ENCODE measurements at places on chromosomes 5 and 9.

DNA sequence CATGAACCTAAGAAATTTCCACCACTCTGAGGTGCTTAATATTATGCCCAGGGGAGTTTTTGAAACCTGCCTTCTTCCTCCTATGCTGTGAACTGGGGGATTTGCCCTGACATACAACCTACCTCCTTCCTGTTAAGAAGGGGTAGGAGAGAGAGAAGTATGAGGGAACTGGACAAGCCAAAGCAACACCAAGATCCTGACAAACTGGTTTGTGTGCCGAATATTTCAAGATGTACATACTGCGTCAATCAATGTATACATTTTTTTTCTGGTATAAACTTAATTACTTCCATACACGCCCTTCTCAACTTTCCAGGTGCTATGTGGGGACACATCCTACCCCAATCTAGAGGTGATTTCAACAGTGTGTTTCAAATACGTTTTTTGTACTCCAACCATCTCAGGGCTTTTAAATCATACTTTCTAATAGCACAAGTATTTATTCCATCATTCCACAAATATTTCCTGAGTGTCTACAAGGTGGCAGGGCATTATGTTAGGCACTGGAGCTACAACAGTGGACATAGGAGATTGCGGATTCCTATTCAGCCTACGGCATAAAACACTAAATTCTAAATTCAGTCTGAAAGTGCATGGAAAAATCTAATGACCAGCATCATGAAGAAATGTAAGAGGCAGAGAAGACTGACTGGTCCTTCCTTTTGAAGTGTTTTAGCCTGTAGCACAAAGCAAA is 70.1 kb upstream of the IFNK start:
- no peak for DNase-seq

DNA sequence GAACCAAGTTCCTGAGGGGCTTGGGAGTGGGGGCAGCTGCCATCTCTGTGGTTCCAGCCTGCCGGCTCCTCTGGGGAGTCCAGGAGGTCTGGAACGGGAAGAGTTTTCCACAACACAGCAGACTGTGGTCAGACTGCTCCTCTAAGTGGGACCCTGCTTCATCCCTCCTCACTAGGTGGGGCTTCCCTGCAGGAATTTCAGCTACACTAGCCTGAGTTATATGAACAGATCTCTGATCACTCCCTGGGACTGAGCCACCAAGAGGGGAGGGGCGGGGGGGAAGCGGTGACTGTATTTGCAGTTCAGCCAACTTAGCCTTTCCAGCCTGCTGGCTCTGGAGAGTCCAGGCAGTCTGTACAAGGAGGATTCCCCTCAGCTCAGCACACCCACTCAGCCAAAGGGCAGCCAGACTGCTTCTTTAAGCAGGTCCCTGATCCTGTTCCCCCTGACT is 19.4 kb downstream of the DTWD2 start:
- DNase-seq = no peak

DNA sequence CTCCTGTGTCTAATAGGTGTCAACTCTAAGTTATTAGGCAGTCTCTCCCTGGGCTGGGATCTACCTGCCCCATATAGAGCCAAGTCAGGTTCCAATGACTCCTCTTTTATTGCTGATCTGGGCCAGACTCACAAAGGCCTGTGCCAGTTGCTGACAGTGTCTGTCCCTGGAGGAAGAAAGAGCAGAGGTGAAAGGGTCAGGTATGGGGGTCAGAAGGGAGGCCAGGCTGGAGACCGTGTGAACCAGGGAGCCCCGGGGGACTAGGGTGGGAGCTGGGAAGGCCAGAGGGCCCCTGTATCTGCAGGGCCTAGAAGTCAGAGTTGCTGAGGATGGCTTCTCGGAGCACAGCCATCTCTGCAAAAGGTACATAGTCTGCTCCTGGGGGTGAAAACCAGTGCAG is 3.5 kb upstream of the HINT2 start:
- no peak for DNase-seq

DNA sequence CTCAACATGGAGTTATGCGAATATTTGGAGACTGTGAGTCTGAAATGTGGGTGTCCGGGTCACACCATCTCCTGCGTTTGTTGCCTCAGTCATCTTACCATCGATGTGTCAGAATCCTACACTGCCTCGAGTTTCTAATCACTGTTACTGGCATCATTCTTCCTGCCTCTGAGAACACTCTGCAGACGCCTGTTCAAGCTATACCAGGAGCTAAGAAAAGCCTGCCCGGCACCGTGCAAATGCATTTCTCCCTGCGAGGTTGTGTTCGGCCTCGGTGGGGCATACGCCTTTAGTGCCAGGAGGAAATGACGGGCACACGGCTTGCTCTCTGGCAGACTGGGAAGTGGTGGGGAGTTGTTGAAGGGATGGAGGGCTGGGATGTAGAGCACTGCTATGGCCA is 31.2 kb upstream of the SLC25A51 start:
- no peak for DNase-seq

GRCh38 chr5:176659512-176659839 is 12.2 kb downstream of the TSPAN17 start:
- no peak for DNase-seq
